ENCODE measurements at places on chromosomes 1 and 21.
A peak's percentile ranks its signal among the peaks of the same experiment; 100 is the strongest.

GRCh38 chr21:45213392-45213791 lies 74.3 kb downstream of the POFUT2 start:
- DNase-seq = no peak

DNA sequence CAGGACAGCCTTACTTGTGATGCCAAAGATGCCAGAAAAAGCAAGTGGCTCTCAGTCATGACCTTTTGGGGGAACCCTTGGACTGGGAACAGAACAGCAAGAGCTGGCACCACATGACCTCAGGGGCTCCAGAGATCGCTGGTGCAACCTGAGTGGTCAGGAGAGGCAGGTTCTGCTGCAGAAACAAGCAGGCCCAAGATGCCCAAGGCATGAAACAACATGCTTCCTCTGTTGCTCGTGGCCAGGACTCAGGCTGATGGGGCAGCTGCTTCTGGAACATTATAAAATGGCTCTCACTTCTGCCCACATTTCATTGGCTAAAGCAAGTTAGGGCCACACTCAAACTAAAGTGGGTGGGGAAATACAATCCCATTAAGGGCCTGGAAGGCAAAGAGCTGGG lies 17.7 kb upstream of the CLSTN1 start:
- no peak for DNase-seq

GRCh38 chr1:35164893-35165292 lies 28.1 kb downstream of the SFPQ start:
- no peak for DNase-seq

DNA sequence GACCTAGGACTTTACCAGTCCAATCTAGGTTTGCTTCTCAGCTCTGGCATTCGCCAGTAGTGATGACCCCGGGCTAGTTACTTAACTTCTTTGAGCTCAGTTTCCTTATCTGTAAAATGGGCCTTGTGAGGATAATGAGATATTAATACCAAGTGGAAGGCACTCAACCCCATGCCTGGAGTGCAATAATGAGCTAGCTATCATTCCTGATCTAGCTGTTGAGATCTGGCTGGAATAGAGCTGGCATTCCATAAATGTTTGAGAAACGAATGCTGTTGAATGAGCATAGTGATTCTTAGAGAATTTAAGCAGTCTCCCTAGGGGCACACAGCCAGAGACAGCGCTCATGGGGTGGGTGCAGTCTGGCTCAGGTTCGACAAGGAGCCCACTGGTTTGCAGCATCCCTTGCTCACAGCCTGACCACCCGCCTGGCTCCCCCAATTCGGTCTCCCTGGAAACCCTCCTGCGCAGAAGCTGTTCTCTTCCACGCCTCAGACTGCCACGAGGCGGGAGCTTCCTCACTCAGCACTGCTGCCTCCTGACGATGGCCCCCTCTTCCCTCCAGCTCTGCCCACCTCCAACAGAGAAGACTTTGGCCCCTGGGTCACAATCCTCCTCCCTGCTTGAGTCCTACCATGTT lies 32.5 kb downstream of the DHCR24 start:
- no peak for DNase-seq

DNA sequence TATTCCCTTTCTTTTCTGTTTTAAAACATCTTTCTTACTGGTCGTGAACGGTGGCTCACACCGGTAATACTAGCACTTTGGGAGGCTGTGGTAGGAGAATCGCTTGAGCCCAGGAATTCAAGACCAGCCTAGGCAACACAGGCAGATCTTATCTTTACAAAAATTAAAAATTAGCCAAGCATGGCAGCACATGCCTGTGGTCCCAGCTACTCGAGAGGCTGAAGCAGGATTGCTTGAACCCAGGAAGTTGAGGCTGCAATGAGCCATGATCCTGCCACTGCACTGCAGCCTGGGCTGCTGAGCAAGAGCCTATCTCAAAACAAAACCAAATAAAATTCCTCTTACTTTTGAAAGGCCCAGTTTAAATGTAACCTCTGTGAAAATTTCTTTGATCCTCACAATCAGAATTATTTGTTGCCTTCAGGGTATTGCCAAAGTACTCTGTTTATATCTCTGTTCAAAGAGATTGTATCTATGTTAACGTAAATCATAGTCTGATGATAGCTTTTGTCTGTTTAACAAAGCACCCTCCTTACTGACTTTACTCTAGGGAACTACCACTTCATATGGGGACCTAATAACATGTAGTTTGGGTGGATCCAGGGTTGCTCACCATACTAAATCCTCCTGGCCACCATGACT lies 71.6 kb downstream of the RERE start:
- DNase-seq = no peak

- no peak for DNase-seq
Measured at GRCh38 chr1:204340081-204340889, 19.4 kb downstream of the PLEKHA6 start.

DNA sequence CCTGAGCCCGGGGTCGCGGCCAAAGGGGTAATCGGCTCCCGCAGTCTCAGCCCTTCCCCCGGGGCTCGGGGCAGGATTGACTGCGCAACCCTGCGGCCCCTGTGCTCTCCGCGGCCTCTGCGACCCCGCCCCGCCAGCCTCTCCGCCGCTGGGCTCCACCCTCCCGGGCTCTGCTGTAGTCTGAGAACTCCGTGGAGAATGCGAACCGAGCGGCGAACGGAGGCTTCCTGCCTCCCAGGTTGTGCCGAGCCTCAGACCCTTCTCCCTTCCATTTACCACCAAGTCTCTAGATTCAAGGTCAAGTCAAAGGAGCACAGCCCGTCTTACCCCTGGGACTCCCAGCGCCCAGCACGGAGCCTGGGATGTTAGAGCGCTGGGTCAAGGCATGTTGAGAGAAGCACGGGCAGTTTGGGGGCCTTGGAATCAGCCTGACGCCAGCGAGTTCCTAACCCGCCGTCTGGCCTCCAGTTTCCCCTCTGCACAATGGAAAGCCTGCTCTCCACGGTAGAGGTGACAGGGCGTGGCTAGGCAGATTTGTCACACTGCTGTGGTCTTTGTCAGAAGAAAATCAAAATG lies 3.0 kb downstream of the ATP2B4 start:
- no peak for DNase-seq

- DNase-seq = no peak
Measured at GRCh38 chr21:39670701-39671100, 58.0 kb downstream of the B3GALT5 start.

DNA sequence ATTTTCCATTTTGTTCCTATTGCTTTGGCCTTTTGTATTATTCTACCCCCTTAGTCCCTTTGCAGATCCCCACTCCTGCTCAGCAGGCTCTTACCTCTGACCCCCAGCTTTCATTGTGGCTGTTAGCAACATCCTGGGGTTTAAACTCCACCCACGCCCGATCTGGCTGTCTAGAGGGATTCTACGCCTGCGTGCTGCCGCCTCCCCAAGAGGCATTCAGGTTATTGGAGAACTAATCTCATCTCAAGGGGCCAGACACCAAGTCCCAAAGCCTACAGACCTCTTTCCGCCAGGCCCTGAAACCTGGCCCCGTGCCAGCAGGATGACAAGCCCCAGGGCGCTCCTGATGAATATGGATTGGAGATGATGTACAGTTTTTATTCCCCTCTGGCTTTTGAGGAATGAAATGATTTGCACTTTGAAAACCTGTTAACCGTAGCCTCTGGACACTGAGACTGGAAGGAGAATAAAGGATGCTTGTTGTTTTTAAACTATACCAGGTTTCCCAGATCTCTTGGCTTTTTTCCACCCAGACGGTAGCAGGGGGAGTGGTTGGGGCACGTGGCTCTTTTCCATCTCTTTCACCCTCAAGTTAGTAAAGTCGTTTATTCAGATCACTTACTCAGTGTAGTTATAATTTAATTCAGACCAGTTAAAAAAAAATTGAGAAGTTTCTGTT lies 14.5 kb upstream of the IKBKE start:
- DNase-seq = no peak

DNA sequence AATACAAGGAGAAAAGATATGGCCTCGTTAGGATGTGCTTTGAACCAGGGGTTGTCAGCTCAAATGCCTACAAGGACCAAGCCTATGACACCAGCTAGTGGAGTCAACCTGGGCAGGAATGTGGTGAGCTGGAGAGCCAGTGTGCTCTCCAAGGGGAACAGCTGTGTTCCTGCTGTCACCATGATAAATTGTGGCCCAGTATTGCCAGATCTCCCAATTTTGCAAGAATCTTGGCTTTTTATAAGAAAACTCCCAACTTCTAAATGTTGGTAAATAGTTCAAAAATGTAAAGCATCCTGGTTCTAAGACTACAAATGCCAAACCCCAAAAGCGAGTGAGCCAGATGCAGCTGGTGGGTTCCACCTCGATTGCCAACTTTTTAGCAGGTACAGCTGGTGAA lies 391.1 kb downstream of the PLPP3 start:
- no peak for DNase-seq

- no peak for DNase-seq
Measured at GRCh38 chr1:246364415-246364941, 142.6 kb downstream of the SMYD3 start.

DNA sequence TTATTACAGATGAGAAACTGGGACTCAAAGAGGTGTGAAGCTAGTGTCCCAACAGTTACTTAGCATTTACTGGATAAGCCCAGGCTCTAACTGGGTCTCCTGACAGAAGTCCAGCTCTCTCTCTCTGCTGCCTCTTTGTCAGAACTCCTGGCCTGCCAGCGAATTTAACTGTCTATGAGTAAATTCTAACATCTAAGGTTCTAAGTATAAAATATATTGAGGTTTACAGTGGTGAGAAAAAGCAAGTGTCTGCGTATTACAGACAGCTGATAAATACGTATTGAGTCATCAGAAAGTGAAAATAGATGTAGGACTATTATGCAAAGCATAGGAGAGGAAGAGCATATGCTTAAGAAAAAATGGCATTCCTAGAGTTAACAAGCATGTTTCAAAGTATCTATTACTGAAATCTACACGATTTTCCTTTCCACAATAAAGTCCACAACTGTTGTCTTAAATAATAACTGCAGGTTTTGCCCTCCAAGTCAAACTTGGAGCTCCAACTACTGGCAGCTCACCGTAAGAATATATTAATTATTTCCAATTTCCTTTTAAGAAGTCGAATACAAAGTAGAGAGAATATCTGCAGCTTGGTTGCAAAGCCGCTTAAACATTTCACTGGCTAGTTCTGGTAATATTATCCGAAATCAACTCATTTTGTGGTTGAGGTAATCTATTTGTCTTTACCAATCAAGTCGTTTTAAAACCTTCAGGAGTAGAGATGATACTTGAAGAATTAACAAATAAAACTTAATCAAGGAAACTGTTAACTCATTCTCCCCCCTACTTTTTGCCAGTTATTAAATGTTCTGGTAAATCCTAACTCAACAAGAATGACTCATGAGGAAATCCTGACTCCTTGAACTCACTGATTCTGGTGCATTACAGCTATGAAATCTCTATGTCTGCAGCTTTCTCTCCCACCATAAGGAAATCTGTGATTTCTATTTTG lies 1.4 kb upstream of the RGS2 start:
- no peak for DNase-seq

- DNase-seq = no peak
Measured at GRCh38 chr1:231972111-231972445, 345.5 kb downstream of the DISC1 start.

DNA sequence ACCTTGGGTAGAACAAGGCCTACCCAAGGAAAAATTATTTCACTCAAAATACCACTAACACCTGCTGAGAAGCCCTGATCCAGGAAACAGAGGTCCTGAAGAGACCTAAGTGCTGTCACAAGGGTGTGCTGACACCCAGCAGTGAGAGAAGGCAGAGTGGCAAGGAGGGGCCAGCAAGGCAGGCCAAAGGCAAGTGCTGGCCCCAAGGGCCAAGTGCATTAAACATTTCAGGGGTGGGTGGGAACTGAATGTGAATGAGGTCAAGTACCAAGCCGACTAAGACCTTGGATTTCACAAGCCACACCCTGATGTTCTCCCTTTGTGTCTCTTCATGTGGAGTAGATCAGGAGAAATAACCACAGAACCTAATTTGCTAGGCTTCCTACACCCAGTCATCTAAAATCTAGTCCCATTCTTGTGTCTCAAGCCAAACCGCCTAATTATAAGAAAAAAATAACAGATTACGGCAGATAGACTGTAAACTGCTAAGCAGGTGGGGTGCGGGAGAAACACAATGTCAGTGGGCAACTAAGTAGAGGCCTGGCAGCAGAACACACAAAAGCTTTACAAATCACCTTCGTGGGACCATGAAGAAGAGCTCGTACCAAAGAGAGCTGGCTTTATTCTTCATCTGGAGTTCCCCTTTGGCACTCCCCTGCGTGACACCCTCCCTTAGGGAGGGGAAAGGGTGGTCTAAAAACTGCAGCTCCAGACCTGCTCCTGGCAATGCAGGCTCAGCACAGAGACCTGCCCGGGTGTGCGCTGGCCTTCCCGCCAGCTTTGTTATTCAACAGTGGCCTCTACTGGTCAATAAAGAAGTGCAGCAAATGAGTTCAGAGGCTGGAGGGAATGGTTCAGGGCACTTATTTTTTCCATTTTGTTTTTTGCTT lies 8.7 kb downstream of the UBE2G2 start:
- DNase-seq = peak; percentile 28

GRCh38 chr1:227884370-227885134 lies 63.2 kb downstream of the WNT9A start:
- no peak for DNase-seq

GRCh38 chr1:110594456-110595352 lies 11.5 kb downstream of the KCNA2 start:
- DNase-seq = no peak

DNA sequence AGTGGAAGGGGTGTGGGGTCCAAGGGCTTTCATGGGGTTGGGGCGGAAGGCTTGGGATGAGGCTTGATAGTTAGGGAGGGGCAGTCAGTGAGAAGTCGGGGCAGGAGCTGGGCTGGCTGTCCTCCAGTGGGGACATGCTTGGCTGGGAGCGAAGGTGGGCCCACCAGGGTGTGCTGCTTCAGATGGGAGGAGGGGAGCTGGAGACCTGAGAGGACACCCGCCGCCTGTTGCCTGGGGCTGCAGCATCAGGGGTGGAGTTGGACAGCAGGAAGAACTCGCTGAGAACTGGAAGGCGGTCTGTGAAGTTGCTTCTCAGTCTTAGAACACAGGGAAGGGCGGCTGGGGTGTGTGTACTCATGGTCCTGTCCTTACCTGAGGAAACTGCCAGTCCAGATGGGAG lies 1.6 kb downstream of the THEM5 start:
- DNase-seq = no peak

- no peak for DNase-seq
Measured at GRCh38 chr1:162169031-162169790, 99.7 kb downstream of the NOS1AP start.

DNA sequence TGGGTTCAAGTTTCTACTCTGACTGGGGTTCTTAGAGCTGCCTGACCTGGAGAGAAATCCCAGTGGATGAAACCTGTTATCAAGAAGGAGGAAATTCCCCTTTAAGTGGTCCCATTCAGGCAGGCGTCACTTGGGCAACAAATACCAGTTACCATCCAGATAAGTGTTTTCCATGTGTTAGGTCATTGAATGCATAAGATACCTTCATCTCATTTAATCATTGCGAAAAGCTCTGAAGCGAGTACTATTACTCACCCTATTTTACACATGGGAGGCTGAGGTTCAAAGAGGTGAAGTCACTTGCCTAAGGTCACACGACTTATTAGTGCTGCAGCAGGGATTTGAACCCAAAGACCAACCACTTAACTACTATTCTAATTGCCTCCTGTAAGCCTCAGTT lies 45.5 kb upstream of the RPL11 start:
- no peak for DNase-seq

Data from activated CD4-positive, alpha-beta T cell treated with anti-CD3 and anti-CD28 coated beads for 1 hour (primary cell).